Activated T-cell treated with anti-CD3 and anti-CD28 coated beads, Interleukin-2, amount 50 U/mL, for 24 hours (primary cell): ENCODE measurements at places on chromosomes 5 and 9.

GRCh38 chr9:19186232-19186631 lies 44.3 kb upstream of the DENND4C start:
- no peaks in the 10 kb centered on the region for H3K27me3 ChIP-seq
- H3K4me3 ChIP-seq: no peak overlapping the region
- H3K36me3 ChIP-seq: no peaks in the 10 kb centered on the region
- no peak for DNase-seq

DNA sequence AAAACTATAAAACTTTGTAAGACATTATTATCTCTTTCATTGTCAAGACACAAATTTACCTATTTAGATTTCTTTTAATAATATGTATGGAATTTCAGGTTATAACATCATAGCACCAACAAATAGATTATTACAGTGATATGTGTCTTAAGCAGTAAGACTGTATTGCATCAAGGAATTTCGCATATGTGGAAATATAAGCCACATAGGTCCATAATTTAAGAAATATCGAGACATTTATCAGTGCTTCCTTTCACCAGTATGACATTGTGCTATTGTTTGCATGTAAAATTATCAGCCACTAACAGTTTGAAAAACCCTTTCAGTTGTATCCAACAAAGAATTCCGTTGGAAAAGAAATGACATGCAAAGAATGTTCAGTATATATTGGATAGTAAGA lies 186.7 kb upstream of the RASA1 start:
- peak overlapping the region; percentile 80 for H3K27ac ChIP-seq
- H3K27me3 ChIP-seq: no peaks in the 10 kb centered on the region
- H3K36me3 ChIP-seq: no peaks in the 10 kb centered on the region
- peak overlapping the region; percentile 63 for H3K4me3 ChIP-seq

GRCh38 chr5:5932824-5933223 lies 445.5 kb downstream of the MED10 start:
- no peak overlapping the region for H3K27ac ChIP-seq
- H3K36me3 ChIP-seq: no peaks in the 10 kb centered on the region
- no peak for DNase-seq
- no peaks in the 10 kb centered on the region for H3K4me1 ChIP-seq

- H3K4me1 ChIP-seq: no peaks in the 10 kb centered on the region
- H3K27ac ChIP-seq: no peak overlapping the region
- H3K4me3 ChIP-seq: no peak overlapping the region
- no peak for DNase-seq
- H3K36me3 ChIP-seq: no peaks in the 10 kb centered on the region
These were observed 157.5 kb downstream of the EBF1 start for GRCh38 chr5:158942217-158942616.

GRCh38 chr5:10594591-10595210 lies 30.8 kb downstream of the ANKRD33B start:
- H3K36me3 ChIP-seq: peaks cover 2% of the 10 kb centered on the region
- DNase-seq: no peak
- no peak overlapping the region for H3K27ac ChIP-seq
- H3K4me1 ChIP-seq: peaks cover 40% of the 10 kb centered on the region

- no peak overlapping the region for H3K4me3 ChIP-seq
- H3K4me1 ChIP-seq: no peaks in the 10 kb centered on the region
- no peaks in the 10 kb centered on the region for H3K27me3 ChIP-seq
These were observed 376.9 kb downstream of the SEMA5A start for GRCh38 chr5:9168791-9169556.

GRCh38 chr9:71250581-71250980 lies 129.2 kb upstream of the TRPM3 start:
- no peaks in the 10 kb centered on the region for H3K36me3 ChIP-seq
- no peak for DNase-seq
- no peak overlapping the region for H3K4me3 ChIP-seq
- peaks cover 3% of the 10 kb centered on the region for H3K27me3 ChIP-seq
- no peaks in the 10 kb centered on the region for H3K4me1 ChIP-seq

DNA sequence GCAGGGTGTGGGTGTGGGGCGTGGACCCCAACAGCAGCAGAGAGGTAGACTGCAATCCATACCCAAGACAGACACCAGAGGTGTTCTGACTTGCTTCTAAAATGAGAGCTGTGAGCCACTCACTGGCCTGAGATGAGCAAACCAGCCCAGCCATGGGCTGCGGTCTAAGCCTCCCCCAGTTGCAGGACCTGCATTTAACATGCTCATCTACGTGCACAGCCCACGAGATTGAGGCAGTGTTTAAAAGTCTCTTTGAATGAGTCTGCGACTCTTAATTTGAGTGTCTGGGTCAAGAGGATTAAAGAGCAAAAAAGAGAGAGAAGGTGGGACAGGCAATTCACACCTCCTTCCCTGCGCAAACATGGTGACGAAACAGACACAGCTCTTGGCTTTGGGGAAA lies 5.9 kb downstream of the SURF4 start:
- no peak for DNase-seq
- H3K4me1 ChIP-seq: peaks cover 81% of the 10 kb centered on the region
- H3K27ac ChIP-seq: peak overlapping the region; percentile 99
- peak overlapping the region; percentile 99 for H3K4me3 ChIP-seq

GRCh38 chr5:91243852-91244251 lies 139.3 kb downstream of the ARRDC3 start:
- H3K4me1 ChIP-seq: peaks cover 4% of the 10 kb centered on the region
- no peak for DNase-seq
- no peaks in the 10 kb centered on the region for H3K27me3 ChIP-seq
- H3K36me3 ChIP-seq: peaks cover 4% of the 10 kb centered on the region
- no peak overlapping the region for H3K27ac ChIP-seq
- no peak overlapping the region for H3K4me3 ChIP-seq

DNA sequence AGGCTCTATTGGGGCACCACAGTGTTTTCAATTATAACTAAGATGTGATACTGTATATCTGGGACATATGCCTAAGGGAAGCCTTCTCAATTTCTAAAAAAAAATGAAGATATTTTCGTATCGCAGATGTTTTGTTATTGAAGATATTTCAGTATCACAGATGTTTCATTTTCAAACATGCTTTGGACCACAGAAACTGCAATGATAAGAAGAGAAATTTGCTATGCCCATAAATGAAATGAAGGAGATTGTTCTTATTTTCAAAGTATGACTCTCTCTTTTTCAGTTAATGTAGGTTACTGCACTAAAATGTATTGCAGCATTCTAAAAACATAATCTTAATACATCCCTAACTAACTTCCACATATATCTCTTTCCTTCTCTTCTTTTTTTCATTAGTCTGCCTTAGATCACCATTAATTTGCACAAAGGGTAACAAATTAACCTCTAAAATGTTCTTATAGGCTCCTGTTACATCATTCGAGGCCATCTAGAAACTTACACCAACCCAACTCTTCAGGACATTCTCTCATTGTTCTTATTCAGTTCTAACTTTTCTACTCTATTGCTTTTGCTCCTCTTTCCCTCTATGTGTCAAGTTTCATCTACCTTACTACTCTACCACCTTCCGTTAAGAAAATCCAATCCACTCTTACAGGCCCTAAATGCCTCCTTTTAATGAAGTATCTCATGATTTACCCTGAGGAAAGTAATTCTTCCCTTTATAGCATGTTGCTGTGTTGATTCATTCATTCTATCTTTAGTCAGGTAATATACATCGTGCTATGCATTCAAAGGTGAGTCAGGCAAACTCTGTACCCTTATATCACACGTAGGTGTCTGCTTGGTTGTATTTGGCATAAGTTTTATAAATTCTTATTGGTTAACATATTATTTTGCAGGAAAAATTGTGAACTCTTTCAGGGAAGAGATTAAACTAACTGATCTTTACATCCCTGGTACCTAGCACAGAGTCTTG lies 70.5 kb downstream of the ST8SIA4 start:
- H3K4me3 ChIP-seq: no peak overlapping the region
- peaks cover 70% of the 10 kb centered on the region for H3K36me3 ChIP-seq
- no peaks in the 10 kb centered on the region for H3K27me3 ChIP-seq
- H3K4me1 ChIP-seq: peaks cover 62% of the 10 kb centered on the region

- peaks cover 10% of the 10 kb centered on the region for H3K4me1 ChIP-seq
- no peak overlapping the region for H3K4me3 ChIP-seq
- no peak overlapping the region for H3K27ac ChIP-seq
- peaks cover 29% of the 10 kb centered on the region for H3K27me3 ChIP-seq
- no peak for DNase-seq
These were observed 267.7 kb downstream of the FANCC start for GRCh38 chr9:95049761-95050160.

- H3K4me3 ChIP-seq: no peak overlapping the region
- no peak for DNase-seq
- H3K36me3 ChIP-seq: no peaks in the 10 kb centered on the region
- H3K27ac ChIP-seq: no peak overlapping the region
- H3K27me3 ChIP-seq: no peaks in the 10 kb centered on the region
These were observed 547.3 kb upstream of the ZNF608 start for GRCh38 chr5:125293726-125294125.

DNA sequence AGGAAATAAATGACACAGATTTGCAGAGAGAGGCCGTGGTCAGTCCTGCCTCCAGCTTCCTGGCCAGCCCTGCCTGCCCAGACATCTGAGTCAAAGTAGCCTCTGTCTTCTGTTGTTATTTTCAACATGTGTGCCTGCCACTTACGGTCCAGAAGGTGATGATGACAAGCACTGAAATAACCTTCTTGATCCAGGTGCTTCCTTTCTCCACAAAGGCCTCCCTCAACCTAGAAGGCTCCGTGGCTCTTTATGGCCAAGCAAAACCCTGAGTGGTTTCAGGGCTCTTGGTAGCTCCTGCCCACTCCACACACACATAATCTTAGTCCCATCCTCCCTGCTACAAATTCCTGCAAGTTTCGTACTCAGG lies 34.1 kb upstream of the SLC6A19 start:
- peaks cover 5% of the 10 kb centered on the region for H3K4me1 ChIP-seq
- peaks cover 15% of the 10 kb centered on the region for H3K27me3 ChIP-seq
- H3K4me3 ChIP-seq: no peak overlapping the region

DNA sequence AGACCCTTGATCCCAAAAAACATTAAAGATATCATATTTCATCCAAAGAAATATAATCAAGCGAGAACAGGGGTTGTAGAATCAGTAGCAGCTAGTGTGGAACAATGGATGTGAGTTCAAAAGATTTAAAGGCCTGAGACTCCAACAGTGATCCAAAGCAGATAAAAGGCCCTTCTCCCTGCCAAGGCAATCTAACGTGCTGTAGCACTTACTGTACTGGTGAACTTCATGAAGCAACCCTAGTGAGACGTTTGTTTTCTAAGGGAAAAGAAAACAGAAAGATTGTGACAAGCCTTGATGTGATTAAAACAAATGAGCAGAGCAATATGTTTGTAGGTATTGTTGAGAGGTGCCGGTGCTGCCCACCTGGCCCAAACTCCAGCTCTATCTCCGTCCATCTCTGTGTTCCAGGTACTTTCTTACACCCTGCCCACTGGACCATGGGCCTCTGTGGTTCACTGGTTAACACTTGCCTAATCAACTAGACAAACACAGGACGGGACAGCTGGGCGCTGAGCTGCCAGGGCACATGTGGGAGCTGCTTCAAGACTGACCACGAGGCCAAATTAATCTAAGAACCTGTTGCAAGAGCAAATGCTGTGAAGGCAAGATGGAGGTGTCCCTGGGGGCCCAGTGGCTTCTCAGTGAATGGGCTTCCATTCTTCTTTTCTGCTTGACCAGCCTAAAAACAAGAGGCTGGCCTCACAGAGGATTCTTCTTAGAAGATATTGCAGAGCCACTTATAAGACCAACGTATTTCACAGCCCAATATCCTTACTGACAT lies 265.5 kb downstream of the CWC27 start:
- H3K36me3 ChIP-seq: no peaks in the 10 kb centered on the region
- peaks cover 37% of the 10 kb centered on the region for H3K4me1 ChIP-seq
- H3K4me3 ChIP-seq: peak overlapping the region; percentile 47
- DNase-seq: no peak
